ENCODE measurements at places on chromosomes 1 and 21. TPM values are rescaled to one million over a fixed set of nuclear protein-coding genes. Genes with fewer than 3 reads are reported as not detected.

CNKSR1 gene
- 38.6 TPM for polyA plus RNA-seq

KAZN gene
- 10.8 TPM for polyA plus RNA-seq

TMEM59 gene
- 1,181 TPM for polyA plus RNA-seq

LORICRIN gene
- polyA plus RNA-seq, result not detected

OR2T6 gene
- polyA plus RNA-seq, result not detected

GJB5 gene
- 0.85 TPM for polyA plus RNA-seq

DNA sequence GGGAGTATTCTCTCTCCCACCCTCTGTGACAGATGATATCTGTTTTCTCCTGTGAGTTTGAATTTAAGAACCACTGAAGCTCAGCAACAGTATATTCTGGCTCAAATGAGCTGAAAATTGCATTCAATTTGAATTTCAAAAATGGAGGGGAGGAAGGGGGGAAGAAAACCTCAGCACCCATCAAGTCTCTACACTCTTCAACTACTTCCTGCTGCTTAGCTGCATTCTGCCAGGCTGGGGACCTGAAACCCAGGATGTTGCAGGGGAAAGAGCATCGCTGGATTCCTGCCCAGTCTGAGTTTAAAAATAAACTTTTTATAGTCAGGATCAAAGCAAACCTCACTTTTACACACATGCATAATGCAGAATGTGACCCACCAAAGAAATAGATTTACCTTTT, 214.3 kb upstream of the ESRRG start:
- H3K36me3 ChIP-seq, result no peaks in the 10 kb centered on the region
- H3K27ac ChIP-seq, result no peak overlapping the region
- H3K4me1 ChIP-seq, result no peaks in the 10 kb centered on the region
- no peak for DNase-seq
- no peak overlapping the region for H3K4me3 ChIP-seq

- no peak for DNase-seq
- H3K4me1 ChIP-seq, result no peaks in the 10 kb centered on the region
- no peak overlapping the region for H3K4me3 ChIP-seq
- no peaks in the 10 kb centered on the region for H3K27me3 ChIP-seq
Measured at GRCh38 chr1:118047006-118047649, 117.6 kb downstream of the WDR3 start.

DNA sequence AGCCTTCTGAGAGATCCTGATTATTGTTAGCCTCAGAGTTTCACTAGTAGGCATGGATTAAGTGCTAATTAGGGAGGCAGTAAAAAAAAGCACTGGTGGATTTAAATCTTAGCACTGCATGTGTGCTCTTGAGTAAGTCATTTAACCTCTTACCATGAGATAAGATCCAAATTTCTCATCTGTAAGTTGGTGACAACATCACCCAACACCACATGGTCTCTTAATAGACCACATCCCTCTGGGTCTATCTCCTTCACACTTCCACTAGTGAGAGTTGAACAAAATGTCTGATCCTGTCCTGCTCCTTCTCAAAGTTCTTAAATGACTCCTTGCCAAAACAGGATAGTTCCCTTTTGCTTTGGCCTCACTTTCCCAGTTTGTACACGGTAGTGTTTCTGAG, 29.5 kb upstream of the DMRTA2 start:
- H3K36me3 ChIP-seq, result no peaks in the 10 kb centered on the region
- H3K27me3 ChIP-seq, result no peaks in the 10 kb centered on the region
- no peak for DNase-seq
- H3K27ac ChIP-seq, result no peak overlapping the region
- no peaks in the 10 kb centered on the region for H3K4me1 ChIP-seq

- no peak overlapping the region for H3K27ac ChIP-seq
- DNase-seq, result no peak
- no peaks in the 10 kb centered on the region for H3K36me3 ChIP-seq
- peaks cover 27% of the 10 kb centered on the region for H3K4me1 ChIP-seq
- no peaks in the 10 kb centered on the region for H3K27me3 ChIP-seq
Measured at GRCh38 chr1:53586765-53587164, 127.6 kb downstream of the DMRTB1 start.

GRCh38 chr1:69172003-69173000, 395.4 kb upstream of the LRRC7 start:
- H3K27ac ChIP-seq, result no peak overlapping the region
- H3K4me3 ChIP-seq, result no peak overlapping the region
- no peaks in the 10 kb centered on the region for H3K27me3 ChIP-seq
- no peaks in the 10 kb centered on the region for H3K4me1 ChIP-seq
- no peak for DNase-seq

DNA sequence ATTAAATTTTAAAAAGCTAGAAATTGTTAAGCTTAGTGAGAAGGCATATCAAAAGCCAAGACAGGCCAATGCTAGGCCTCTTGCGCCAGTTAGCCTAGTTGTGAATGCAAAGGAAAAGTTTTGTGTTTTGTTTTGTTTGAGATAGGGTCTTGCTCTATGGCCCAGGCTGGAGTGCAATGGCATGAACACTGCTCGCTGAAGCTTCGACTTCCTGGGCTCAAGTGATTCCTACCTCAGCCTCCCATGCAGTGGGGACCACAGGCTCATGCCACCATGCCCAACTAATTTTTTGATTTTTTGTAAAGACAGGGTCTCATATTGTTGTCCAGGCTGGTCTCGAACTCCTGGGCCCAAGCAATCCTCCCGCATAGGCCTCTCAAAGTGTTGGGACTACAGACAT, 40.3 kb downstream of the TRIM33 start:
- H3K4me3 ChIP-seq, result no peak overlapping the region
- H3K27ac ChIP-seq, result no peak overlapping the region
- no peaks in the 10 kb centered on the region for H3K27me3 ChIP-seq
- H3K36me3 ChIP-seq, result no peaks in the 10 kb centered on the region
- H3K4me1 ChIP-seq, result peaks cover 16% of the 10 kb centered on the region

GRCh38 chr1:210250665-210250997, 18.0 kb downstream of the SERTAD4 start:
- peaks cover 27% of the 10 kb centered on the region for H3K4me1 ChIP-seq
- DNase-seq, result peak; percentile 46
- peak overlapping the region; percentile 83 for H3K27ac ChIP-seq

DNA sequence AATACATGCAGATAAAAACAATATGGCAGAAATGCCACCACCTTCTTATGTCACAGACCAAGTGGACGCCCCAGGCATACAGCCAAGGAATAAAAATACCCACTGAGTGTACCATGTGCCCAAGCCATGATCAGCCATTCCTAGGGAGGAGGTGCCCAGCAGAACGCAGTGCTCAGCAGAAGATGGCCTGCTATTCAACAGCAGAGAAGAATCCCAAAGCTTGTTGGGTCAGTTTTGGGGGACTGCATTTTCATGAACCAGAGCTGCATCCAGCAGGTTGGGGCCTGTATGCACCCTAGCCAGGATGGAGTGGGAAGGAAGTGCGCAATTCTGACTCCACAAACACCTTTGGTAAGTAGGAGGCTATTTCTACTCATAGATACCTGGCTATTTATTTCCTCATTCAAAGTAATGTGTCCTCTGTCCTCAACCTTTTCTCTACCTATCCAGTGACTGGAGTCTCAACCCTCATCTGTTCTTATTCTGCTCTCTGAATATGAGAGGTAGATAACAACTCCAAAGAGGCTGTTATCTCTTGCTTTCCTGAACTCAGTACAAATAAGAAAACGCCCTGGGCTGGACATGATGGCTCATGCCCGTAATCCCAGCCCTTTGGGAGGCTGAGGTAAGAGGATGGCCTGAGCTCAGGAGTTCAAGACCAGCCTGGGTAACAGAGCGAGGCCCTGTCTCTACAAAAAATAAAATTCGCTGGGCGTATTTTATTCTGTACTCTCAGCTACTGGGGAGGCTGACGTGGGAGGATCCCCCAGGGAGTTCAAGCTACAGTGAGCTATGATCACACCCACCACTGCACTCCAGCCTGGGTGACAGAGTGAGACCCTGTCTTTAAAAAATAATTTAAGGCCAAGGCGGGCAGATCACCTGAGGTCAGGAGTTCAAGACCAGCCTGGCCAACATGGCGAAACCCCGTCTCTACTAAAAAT, 2.5 kb upstream of the PLEKHM2 start:
- peaks cover 14% of the 10 kb centered on the region for H3K4me1 ChIP-seq
- H3K4me3 ChIP-seq, result no peak overlapping the region
- no peaks in the 10 kb centered on the region for H3K36me3 ChIP-seq
- DNase-seq, result peak; percentile 30
- no peaks in the 10 kb centered on the region for H3K27me3 ChIP-seq
